Activated naive CD8-positive, alpha-beta T cell treated with anti-CD3 and anti-CD28 coated beads for 36 hours (primary cell): ENCODE measurements at places on chromosomes 1 and 21.

DNA sequence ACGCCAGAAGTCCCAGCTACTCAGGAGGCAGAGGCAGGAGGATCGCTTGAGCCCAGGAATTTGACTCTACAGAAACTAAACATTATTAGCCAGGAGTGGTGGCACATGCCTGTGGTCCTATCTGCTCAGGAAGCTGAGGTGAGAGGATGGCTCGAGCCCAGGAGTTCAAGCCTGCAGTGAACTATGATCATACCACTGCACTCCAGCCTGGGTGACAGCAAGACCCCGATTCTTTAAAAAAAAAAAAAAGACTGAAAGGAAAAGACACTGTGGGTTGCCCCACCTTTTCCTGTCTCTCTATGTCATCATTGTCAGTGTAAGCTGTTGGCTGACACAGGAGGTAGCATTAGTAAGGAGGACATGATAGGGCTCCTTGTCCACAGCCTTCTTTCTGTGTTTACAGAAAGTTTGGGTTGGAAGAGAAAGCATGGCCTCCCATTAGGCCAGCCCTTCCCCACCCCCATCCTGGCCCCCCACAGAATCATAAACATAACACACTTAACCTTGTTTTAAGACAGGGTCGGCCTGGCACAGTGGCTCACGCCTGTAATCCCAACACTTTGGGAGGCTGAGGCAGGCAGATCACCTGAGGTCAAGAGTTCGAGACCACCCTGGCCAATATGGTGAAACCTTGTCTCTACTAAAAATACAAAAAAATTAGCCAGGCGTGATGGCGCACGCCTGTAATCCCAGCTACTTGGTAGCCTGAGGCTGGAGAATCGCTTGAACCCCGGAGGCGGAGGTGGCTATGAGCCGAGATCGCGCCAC lies 20.6 kb upstream of the RCAN3 start:
- peak; percentile 30 for DNase-seq

DNA sequence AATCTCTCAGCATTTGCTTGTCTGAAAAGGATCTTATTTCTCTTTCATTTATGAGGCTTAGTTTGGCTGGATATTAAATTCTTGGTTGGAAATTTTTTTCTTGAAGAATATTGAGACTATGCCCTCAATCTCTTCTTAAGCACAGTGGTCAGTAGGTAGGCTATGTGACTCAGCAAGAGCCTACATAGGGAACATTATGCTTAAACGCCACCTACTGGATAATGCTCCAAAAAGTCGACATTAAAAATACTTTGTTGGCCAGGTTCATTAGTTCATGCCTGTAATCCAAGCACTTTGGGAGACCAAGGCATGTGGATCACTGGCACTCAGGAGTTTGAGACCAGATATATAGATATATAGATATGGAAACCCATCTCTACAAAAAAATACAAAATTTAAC lies 678.0 kb upstream of the USP24 start:
- no peak for DNase-seq

DNA sequence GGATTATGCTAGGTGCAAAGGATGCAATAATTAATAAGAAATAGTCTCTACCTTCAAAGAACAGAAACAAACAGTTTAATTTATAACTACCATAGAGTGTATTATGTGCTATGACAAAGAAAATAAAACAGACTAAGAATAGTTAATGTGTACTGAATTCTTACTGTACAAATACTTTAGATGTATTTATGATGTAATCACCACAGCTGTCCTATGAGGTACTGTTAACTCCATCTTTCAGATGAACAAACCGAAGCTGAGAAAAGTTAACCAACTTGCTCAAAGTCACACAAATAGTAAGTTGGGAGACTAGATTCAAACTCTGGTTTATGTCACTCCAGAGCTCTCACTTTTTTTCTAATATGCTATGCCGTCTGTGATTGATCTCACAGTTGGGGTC lies 77.0 kb upstream of the FGGY start:
- DNase-seq, result no peak

- DNase-seq, result no peak
Measured at GRCh38 chr1:155920717-155921116, 9.6 kb upstream of the RIT1 start.

GRCh38 chr1:32224285-32224684 lies 2.1 kb downstream of the EIF3I start:
- DNase-seq, result no peak

GRCh38 chr1:202272103-202272845 lies 69.5 kb downstream of the UBE2T start:
- no peak for DNase-seq

DNA sequence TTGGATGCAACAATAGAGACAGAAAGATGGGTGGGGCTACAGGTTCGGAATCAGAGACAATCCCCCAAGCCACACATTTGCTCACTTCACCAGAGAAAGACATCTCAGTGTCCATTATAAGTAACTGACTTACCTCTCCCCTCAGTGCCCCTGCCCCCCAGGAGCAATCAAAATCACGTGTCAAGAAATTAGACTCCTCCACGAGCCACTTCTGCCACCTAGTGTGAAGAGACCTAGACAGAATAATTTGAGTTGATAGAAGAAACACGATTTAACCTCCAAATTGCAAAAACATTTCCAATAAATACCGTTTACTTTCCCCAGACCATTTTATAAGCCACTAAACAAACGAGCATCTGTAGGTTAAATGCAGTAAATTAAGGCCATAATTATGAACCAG lies 123.2 kb downstream of the SLC30A10 start:
- no peak for DNase-seq

- DNase-seq, result no peak
Measured at GRCh38 chr21:15437883-15438282, 291.9 kb upstream of the USP25 start.

DNA sequence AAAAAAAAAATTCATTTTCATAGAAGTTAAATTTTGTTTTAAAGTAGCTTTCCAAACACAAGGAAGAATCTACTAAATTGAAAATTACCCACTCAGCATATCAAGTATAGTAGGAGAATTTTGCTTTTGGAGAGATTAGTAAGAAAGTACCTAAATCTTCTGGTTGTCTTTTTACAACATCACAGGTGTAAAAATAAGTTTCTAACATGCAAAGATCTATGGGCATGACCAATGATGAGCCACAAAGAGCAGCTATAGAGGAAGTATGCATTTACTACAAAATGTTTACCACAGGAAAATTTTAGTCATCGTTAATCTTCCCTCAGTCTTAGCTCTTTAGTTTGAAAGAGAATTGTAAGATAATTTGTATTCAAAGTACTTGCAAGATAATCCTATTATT lies 28.1 kb downstream of the ANGPTL3 start:
- no peak for DNase-seq

DNA sequence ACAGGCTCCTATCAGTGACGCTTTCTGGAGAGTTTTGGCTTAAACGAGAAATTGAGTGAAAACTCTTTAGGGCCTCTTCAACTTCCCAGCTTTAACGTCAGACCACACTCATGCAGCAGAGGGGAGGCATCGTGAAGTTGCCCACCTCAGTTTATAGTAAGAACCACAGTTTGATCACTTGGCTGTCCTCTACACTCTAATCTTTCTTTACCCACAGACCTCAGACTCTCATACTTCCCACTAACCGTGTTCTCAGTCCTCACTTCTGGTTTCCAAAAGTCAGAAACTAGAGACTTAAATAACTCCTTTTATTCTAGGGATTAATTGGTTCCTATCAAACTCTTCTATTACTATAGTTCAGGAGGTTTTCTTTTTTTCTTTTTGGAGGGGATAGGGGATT lies 302.2 kb downstream of the NTNG1 start:
- no peak for DNase-seq

DNA sequence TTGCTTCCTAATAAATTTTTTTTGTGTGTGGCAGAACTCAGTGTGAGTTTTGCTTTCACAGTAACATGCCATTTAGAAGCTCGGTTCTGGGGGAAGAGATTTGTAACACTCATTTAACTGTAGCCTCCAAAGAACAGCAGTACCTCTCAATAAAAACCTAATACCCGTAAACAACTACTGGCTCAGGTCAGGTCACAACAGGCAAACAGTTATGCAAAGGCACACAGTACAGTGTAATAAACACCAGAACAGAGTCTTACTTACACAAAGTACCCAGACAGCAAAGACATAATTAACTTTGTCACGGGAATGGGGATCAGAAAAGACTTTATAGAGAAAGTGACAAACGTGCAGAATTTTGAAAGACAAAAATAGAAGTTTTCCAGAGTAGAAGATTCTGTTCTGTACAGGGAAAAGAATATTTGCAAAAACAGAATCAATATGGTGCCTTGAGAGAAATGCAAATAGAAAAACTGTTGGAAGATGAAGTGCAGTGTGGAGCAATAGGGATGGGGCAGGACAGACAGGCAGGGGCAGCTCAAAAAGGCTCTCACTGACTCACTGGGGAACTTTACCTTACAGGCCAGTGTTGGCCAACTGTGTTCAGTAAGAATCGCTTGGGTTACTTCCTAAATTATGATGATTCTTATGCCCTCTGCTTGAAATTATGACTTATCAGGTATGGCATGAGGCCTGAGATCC lies 38.8 kb downstream of the EGLN1 start:
- DNase-seq, result no peak

- no peak for DNase-seq
Measured at GRCh38 chr21:42097274-42097673, 26.2 kb downstream of the UMODL1 start.

- no peak for DNase-seq
Measured at GRCh38 chr21:43015906-43016540, 41.7 kb downstream of the PKNOX1 start.

- peak; percentile 42 for DNase-seq
Measured at GRCh38 chr1:156420205-156421061, 51.4 kb downstream of the RHBG start.

DNA sequence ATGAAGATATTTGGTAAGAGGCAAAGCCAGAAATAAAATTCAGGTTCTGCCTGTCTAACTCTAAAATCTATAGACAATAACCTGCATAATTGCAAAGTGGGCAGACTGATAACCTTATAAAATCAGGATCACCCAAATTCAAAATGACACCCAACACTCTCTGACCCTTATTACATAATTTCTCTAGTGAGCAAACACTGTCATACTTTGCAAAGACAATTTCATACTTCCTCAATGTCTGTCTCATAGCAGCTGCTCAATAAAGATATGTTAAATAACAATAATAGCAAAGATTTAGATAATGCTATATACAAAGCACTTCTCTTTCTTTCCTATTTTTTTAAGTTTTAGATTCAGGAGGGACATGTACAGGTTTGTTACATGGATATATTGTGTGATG lies 118.5 kb downstream of the UCHL5 start:
- no peak for DNase-seq

- DNase-seq, result no peak
Measured at GRCh38 chr1:162388615-162389014, 7.1 kb downstream of the C1orf226 start.

DNA sequence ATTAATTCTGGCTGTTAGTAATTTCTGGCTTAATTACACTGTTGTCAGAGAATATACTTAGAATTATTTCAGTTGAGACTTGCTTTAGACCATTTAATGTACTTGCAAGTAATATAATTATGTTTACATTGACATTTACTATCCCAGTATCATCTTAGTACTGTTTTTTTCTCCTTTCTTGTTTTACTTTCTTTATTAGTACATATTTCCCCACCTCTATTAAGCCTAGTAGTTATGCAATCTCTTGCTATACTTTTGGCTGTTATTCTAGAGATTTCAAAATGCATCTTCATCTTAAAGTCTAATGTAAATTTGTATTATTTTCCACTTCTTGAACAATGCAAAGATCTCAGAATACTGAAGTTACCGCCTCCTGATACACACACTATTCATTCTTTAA lies 24.4 kb downstream of the BRWD1 start:
- no peak for DNase-seq

GRCh38 chr1:58936973-58937372 lies 153.1 kb upstream of the JUN start:
- DNase-seq, result no peak

- no peak for DNase-seq
Measured at GRCh38 chr1:26330276-26330675, 12.5 kb downstream of the CD52 start.

- peak; percentile 16 for DNase-seq
Measured at GRCh38 chr1:159854116-159854692, 8.3 kb downstream of the VSIG8 start.

GRCh38 chr1:150695561-150695960 lies 1.4 kb downstream of the GOLPH3L start:
- DNase-seq, result no peak

DNA sequence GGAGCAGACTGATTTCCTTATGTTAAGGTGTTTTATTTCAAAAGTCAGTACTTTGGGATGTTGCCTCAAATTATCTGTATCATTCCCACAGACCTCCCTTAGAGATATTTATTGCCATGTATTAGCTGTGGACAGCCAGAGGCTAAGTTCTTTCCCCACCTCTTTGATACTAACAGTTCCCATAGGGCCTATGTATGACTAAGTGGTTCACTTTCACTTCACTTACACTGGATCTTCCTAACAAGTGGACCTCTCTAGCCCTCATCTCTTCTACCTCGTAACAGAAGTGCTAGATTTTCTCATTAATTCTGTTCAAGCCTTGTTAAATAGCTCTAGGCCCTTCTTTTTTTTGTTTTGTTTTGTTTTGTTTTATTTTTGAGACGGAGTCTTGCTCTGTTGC lies 6.2 kb downstream of the TRAF5 start:
- no peak for DNase-seq

GRCh38 chr1:176959191-176959820 lies 205.2 kb downstream of the ASTN1 start:
- DNase-seq, result no peak

DNA sequence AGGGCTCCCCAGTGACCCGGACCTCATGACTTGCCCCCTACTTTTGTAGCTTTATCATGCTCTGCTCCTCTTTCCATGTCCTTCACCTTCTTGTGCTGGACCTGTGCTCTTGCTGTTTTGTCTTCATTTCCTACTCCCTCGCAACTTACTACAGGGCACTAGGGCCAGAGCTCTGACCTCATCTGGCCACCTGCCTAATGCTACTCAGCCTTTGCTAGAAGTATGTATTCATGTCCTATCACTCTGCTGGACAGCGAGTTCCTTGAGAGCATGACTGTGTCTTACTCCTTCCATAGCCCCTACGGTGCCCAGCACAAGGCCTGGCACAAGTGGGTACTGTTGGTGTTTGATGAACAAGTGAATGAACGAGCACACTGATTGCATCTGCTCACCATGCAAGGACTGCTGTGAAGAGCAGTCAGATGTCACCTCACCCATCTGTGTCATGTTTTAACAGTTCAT lies 1.9 kb downstream of the MTFR1L start:
- DNase-seq, result no peak

GRCh38 chr1:76110666-76111065 lies 36.1 kb downstream of the ST6GALNAC3 start:
- no peak for DNase-seq

- DNase-seq, result no peak
Measured at GRCh38 chr21:37408464-37409193, 42.1 kb downstream of the DYRK1A start.

GRCh38 chr1:112256411-112256810 lies 139.6 kb upstream of the CTTNBP2NL start:
- DNase-seq, result no peak

GRCh38 chr21:44700101-44701022 lies 3.4 kb downstream of the KRTAP10-12 start:
- no peak for DNase-seq

DNA sequence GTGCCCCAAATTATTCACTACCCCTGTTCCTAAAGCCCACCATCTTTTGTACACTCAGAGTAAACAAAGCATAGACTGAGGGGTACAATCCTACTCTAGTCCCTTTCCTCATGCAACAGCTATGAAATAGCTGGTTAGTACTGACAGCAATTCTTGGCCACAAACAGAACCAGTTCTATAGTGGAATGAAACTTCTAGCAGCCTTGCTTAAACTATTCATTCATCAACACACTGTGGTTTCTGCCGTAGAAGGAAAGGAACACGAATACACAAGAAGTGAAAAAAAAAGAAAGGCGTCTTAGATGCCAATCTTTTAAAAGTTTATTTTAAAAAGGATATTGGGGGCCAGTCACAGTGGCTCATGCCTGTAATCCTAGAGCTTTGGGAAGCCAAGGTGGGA lies 9.9 kb downstream of the PSMB2 start:
- DNase-seq, result no peak
